ENCODE measurements at places on chromosomes 5 and 9.
A peak's percentile ranks its signal among the peaks of the same experiment; 100 is the strongest.

DNA sequence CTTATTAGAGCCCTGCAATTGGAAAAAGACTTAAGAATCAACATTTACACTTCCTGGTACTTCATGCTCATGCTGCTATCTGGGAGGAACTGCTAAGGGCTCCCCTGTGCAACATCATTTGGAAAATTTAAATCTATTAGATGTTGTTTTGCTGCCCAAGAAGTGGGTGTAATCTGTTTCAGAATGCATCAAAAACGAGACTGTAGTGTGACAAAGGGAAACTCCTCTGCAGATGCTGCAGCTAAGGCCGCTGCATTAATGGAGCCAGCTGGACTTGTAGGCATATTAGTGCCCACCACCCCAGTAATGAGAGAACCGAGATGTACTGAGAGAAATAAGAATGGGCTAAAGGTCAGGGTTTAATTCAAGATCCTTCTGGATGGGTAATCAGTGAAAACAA, 11.1 kb upstream of the PAIP1 start:
- no peak for DNase-seq

DNA sequence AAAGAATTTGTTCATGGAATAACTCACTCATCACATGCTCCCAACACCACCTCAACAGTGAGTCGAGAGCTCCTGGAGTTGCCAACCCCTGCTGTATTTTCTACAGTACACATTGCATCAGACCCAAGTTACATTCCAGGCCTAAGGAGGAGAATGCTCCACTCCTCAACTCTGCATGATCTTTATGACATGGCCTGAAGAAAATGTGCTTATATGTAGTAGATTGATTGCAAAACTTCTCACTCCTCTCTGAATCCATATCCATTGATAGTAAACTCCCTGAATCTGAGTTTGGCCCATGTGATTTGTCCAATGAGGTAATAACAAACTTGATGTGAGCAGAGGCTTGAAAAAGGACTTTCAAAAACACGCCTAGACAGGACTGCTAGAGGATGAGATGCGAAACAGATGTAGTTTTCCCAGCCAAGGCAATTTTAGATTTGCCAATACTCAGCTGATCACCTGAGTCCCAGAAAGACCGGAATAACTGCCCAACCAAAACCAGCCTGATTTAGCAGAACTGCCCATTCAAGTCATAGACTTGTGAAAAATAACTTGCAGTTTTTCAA, 29.0 kb upstream of the PAPPA start:
- DNase-seq = no peak

DNA sequence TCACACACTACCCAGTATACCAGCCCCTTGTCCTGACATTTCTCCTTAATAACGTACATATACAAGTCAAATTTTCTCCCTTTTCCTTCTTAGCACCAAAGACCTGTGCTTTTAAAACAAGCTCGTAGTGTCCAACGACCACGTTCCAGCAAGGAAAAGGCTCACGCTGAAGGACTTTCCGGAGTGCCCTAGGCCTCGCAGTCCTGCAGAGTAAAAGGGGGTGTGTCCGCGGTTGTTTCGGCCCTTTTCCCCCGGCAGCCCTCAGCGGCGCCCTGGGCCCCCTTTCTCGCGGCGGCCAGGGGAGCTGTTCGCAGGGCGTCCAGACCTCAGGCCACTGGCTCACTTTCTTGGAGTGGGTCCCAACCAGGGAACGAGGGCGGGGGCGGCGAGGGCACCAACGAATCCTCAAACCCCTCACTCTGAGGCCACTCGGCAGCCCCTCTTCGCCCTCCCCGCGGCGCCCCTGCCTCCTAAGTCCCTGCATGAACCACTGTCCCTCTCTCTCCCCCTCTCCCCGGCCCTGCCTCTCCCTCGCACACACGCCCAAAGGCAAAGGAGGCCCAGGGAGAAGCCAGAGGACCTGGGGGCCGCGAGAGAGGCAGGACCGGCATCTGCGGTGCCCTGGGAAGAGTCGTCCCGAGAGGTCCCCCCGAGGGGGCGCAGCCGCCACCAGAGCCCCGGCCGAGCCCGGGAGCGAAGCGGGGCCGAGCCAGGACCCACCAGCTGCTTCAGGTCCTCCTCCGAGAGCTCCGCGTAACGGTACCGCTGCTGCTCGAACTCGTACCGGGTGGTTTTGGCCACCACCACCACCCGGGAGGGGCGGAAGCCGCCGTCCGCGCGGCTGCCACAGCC, 720 bp downstream of the NADK2 start:
- DNase-seq = peak; percentile 49

GRCh38 chr5:100519075-100519474, 16.1 kb upstream of the FAM174A start:
- no peak for DNase-seq

DNA sequence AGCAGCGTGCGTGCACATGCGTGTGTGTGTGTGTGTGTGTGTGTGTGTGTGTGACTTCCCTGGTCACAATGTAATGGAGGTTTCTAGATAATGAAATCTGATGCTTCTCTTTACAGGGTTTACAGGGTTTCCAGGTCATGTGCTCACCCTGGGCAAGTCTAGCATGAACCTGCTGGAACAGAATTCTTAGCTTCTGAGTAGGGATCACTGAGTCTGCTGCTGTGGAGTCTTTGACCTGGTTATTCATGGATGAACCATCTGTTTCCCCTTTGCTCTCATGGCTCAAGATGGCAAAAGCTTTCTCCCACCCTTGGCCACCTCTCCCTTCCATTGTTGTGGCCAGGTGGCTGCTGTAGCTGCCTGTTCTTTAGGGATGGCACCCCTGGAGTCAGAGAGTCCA, 111.6 kb upstream of the SHB start:
- no peak for DNase-seq

DNA sequence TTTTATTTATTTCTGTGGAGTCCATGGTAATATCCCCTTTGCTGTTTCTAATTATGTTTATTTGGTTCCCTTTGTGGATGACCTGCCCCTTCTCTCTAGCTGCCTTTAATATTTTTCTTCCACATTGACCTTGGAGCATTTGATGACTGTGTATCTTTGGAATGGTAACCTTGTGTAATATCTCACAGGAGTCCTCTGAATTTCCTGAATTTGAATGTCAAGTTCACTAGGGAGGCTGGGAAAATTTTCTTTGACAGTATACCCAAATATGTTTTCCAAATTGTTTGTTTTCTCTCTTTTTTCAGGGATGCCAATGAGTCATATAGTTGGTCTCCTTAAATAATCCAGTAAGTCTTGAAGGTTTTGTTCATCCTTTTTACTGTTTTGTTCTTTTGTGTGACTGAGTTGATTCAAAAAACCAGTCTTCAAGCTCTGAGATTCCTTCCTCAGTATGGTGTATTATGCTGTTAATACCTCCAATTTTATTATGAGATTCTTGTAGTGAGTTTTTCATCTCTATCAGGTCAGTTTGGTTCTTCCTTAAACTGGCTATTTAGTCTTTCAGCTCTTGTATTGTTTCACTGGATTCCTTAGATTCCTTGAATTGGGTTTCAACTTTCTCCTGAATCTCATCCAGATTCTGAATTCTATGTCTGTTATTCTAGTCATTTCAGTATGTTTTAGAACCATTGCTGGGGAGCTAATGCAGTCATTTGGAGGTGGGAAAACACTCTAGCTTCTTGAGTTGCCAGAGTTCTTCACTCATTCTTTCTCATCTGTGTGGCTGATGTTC, 349.0 kb upstream of the TARS1 start:
- no peak for DNase-seq

GRCh38 chr9:131886826-131887225, 146.9 kb upstream of the RAPGEF1 start:
- no peak for DNase-seq

GRCh38 chr9:130746434-130747212, 53.0 kb downstream of the EXOSC2 start:
- no peak for DNase-seq

- no peak for DNase-seq
Observed at GRCh38 chr9:85142496-85142911, 473.0 kb downstream of the NTRK2 start.

- no peak for DNase-seq
Observed at GRCh38 chr5:172453206-172453985, 929 bp downstream of the SH3PXD2B start.

DNA sequence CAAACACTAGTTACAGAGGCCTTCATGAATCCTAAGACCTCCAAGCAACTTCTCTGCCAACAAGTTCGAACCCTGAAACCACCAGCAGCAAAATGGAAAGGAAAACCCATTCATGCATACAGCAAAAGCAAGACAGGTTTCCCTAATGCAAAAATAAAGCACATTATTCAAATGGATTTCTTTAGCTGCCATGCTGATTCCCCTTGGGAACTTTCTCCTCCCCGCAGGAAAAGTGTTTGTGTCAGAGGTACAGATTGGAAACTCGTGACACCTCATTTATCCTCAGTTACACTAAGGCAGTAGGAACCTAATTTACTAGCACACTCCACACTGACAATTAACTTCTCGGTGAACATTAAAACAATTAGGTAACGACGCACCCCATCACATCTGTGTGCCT, 63.4 kb downstream of the TLE1 start:
- no peak for DNase-seq

DNA sequence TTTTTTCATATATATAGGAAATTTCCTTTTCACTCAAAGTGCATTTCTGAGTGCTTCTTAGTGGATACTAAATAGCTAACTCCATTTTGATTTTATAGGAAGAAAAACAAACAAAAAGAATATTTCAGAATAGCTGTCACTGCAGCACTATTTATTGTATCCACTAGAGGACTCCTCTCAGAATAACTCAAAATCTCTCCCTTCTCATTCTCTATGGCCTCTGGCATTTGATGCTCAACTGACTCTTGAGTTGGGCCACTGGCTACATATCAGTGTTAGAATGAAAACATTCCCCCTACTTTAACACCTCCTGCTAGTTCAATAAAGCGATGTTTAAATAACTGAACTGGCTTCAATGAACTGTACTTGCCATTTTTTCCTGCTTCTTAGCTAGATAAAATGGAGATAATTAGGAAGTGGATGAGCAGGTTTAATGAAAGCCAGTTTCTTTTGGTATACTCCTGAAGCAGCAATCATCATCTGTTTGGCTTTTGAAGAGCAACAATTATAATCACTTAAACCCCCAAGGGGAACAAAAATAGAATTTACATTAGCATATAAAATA, 16.6 kb upstream of the ELAVL2 start:
- DNase-seq = no peak

GRCh38 chr5:87151547-87151946, 116.1 kb upstream of the RASA1 start:
- no peak for DNase-seq

DNA sequence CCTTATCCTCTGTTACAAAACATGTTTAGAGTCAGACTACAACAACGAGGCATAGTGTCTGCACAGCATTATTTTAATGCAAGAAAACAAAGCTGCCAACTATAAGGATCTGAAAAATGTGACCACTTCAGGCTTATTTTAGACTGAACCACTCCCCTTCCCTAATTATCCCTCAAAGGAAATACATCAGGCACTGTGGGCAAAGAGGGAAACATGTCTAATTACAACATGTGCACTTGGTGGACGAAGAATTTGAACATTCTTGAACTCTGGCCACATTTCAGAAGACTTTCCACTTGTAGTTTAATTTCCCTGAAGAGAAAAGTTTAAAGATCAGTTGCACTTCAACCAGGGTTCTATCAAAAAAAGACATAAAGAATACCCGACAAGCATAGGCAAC, 3.8 kb downstream of the MTMR12 start:
- no peak for DNase-seq

DNA sequence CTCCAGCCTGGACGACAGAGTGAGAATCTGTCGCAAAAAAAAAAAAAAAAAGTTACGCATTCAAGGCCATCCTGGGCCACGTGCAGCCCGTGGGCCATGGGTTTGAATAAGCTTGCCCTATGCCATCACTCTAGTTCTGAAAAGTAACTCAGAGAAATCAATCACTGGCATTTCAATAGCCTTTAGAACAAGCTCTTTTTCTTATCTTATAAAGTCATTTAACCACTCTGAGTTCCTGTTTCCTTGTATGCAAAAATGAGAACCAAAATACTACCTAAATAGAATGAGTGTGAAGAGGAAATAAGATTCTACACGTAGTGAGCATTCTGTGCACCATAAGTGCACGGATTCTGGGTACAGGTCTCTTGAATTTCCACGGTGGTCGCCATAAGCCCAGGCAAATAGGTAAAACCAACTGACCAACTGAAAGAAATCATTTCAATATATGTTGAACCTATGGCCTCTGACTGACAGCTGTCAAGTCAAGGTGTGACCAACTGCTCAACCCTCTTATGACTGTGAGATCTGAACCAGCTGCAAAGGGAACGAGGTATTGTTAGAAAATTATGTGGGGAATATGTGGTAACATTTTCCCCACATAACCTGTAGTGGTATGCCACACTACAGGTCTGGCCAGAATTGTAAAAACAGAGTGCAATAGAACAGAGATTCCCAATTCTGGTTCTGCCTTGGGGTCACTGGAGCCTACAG, 143.9 kb upstream of the LHFPL2 start:
- DNase-seq = no peak

DNA sequence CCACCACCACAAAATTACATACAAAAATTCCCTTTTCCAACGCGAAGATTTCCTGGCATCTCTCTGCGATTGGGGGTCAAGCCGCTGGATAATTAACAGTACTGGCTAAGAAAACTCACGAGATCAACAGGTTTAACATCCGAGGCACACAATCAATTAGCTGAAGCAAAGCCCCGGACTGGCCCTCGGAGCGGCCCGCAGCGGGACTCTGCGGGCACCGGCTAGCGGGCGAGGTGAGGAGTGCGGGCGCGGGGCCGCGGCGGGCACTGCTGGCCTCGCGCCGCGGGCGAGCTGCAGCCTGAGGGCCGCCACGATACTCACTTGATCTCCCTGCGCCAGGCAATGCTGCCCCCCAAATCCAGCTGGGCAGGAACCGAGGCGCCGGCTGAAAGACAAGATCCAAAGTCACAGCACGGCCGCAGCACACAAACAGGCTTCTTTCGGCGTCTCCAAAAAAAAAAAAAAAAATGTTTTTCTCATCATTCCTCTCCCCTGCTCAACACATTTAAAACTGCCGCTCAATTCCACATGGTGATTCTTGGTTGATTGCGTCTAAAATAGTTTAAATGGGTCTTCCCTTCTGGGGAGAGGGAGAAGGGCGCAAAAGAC, 210.2 kb downstream of the MEF2C start:
- DNase-seq = no peak

DNA sequence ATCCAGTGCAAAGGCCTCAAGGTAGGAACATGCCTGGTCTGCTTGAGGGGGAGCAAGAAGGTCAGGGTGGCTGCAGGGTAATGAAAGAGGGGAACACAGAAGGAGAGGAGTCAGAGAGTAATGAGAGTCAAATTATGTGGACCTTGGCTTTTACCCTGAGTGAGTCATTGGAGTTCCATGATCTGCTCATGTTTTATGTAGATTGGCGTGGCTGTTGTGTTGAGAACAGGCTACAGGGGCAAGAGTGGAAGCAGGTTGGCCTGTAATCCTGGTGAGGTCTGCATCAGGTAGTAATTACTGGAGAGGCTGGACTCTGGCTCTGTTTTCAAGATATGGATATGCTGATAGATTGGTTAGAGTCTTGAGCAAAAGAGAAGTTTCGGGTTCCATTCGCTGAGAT, 177.7 kb upstream of the NR3C1 start:
- DNase-seq = no peak

- peak; percentile 59 for DNase-seq
Observed at GRCh38 chr5:98349251-98349989, 424.0 kb upstream of the RGMB start.

- no peak for DNase-seq
Observed at GRCh38 chr5:57889558-57889957, 406.9 kb upstream of the ACTBL2 start.

- no peak for DNase-seq
Observed at GRCh38 chr5:139451878-139452660, 10.5 kb downstream of the ECSCR start.

- no peak for DNase-seq
Observed at GRCh38 chr5:32210151-32210550, 36.0 kb upstream of the GOLPH3 start.

Data from T47D (cell line).